ENCODE measurements at places on chromosomes 16 and 17.
A peak's percentile ranks its signal among the peaks of the same experiment; 100 is the strongest.

GRCh38 chr17:19867079-19867328 lies 732 bp downstream of the ULK2 start:
- no peak for DNase-seq

- DNase-seq = no peak
Measured at GRCh38 chr16:69320740-69321073, 9.6 kb downstream of the VPS4A start.

GRCh38 chr17:48723423-48724250 lies 652 bp downstream of the PRAC2 start:
- DNase-seq = no peak

GRCh38 chr17:75476271-75476671 lies 19.8 kb downstream of the TMEM94 start:
- DNase-seq = no peak

- no peak for DNase-seq
Measured at GRCh38 chr17:51463353-51463752, 203.0 kb downstream of the UTP18 start.

DNA sequence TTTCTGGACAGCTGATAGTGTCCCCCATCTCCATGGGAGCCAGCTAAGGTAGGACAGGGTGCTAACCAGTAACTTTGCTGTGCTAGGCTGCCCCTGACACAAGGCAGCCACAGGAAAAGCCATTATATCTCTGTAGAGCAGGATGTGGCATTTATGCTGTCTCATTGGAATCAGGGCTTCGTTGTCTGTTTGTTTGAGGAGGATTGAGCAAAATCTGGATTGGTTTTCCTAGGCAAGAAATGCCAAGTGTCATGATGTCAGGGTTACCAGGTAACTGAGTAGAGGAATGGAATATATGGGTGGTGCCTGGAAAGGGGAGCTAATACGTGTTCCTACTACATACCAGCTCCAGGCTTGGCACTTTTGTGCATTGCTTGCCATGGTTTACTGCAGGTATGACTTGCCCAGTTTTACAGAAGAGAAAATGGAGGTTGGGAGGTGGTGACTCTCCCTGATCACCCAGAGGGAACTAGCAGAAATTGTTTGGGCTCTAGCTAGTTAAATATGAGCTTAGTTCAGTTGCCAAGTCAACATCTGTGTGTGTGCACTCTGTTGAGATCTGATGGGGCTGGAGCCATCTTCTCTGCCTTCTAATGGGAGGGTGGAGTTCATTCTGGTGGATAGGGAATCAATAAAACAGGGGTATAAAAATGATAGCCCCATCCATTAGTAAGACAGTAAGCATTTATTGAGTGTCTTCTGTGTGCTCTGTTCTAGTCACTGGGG lies 33.9 kb downstream of the GNAO1 start:
- no peak for DNase-seq

- no peak for DNase-seq
Measured at GRCh38 chr16:11340710-11341109, 4.5 kb upstream of the RMI2 start.

- DNase-seq = no peak
Measured at GRCh38 chr17:73061161-73061560, 31.3 kb downstream of the SLC39A11 start.

DNA sequence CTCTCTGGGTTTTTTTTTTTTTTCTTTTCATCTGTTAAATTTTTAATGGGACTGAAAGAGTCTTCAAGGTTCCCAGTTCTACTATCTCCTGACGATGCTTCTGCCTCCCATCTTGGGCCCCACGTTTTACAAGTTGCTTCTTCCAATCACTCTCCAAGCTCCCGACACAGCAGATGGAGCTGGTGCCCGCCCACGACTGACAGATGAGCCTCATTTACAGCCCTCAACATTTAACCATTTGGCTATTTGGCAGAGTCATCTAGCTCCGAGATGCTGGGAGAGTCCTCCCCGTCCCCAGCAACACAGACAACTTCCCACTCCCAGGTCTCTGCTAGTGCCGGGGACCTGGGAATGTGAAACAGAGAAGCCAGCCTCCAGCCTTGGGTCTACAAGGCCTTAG lies 276.9 kb downstream of the SHISA9 start:
- DNase-seq = peak; percentile 66

Data from DMS 273 treated with DMSO at 0.1 percent for 48 hours (cell line).